ENCODE measurements at places on chromosomes 1 and 21.

DNA sequence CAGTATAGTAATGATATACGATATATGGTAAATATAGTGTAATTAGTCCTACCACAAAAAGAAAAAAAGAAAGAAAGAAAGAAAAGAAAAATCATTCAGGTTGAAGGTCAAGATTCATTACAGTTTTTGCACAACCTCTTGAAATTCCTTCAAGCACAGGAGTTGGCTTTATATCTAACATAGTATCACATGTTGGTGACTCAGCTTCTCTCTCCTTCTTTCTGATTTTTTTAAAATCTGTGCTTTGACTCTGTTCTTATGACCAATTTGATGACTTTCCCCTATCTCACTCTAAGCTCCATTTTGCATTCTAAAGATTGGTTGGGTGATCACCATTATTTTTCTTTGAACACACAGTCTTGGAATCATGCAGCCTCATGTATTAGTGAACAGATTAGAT, 148.2 kb upstream of the COL11A1 start:
- DNase-seq, result no peak

DNA sequence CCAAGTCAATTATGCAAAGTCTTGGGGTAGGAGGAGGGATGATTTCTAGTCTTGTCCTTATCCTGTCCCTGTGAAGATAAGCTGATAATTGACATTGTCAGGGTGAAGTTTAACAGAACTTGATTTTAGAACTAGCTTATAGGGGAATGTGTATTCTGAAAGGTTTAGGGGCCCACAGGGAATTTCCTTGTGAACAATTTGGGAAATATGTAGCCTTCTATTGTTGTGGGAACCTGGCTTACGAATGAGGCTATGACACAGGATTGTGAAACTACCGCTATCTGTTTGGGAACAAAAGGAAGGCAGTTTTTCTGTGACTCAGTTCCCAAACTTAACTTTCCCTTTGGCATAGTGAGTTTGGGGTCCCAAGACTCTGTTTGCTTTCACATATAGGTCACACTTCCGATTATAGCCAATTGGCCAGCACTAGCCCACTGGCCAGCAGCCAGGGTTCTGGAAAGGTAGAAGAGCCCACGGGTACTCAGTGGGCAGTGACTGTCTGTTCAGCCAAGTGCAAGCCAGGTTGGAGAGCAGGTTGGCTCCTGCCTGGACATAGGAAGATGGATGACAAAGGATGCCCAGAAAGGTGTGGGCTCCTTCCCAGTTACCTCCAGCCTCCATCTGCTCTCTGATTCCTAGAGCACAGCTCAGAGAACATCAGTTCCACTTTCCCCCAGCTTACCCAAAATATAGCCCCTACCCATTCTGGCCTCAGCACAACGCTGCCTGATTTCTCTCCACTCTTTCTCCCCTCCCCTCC, 35.5 kb downstream of the H3-3A start:
- no peak for DNase-seq

DNA sequence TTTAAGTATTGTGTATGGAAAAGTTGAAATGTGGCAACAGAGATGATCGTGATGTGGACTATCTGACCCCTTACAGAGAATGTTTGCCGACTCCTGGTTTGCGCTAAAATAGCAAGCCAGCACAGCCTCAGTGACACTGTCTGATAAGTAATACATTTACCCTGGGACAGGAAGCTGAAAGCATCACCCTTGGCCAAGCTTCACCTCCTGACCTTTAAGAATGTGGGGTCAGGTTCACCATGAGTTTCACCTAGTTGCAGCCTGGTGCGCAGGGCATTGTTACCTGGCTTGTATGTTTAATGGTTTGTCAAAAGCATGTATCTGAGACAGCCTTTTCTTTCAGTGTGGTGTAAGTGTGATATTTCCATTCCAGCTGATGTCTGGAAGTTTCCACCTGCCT, 29.2 kb downstream of the TRAF5 start:
- no peak for DNase-seq

GRCh38 chr1:25809283-25809926, 9.4 kb downstream of the SELENON start:
- no peak for DNase-seq

Data from activated naive CD8-positive, alpha-beta T cell treated with anti-CD3 and anti-CD28 coated beads, Interleukin-2, amount 10 ng/mL, durations not matched to agents 7 days and 5 days (primary cell).